ENCODE measurements at places on chromosomes 16 and 17.
A peak's percentile ranks its signal among the peaks of the same experiment; 100 is the strongest.

GRCh38 chr17:72715906-72716572, 376.4 kb downstream of the SLC39A11 start:
- no peak for DNase-seq

DNA sequence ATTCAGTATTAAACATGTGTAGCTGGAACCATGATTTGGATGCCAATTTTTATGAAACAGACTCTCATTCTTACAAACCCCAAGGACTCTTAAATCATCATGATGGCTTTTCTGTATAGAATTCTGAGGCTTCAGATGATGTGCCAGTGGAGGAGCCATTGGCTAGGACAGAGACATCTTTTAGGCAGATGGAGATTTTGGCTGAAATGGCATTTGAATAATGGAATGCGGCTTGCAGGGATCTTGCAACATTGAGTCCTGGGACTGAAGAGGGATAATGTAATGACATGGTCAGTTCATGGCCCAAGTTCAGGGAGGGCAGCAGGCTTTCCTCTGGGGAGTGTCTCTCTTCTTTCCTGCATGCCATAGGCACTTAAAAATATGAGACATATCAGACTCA, 172.4 kb downstream of the ABCA8 start:
- DNase-seq: no peak

GRCh38 chr17:13725288-13725990, 123.7 kb upstream of the HS3ST3A1 start:
- no peak for DNase-seq

- DNase-seq: no peak
Measured at GRCh38 chr16:11091021-11091785, 146.8 kb downstream of the CLEC16A start.

GRCh38 chr16:71895679-71896365, 491 bp downstream of the IST1 start:
- DNase-seq: peak; percentile 54

- no peak for DNase-seq
Measured at GRCh38 chr17:69430488-69430887, 16.0 kb downstream of the MAP2K6 start.

DNA sequence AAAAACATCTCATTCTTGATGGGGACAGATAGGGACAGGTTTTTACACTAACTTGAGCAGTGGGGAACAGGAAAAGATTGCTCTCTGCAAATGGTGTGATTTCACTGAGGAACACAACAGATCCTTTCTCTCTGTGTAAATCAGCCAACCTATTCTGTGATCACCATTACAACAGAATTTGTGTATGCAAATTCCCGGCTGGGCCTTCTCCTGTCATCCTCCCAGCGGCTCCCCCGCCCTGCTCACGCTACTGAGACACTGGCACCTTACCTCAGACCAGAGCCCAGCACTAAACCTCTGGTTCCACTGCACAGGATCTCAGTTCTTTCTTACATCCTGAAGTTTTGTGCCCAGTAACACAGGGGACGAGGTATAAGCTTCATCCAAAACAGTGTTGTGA, 97.0 kb upstream of the FA2H start:
- DNase-seq: no peak

DNA sequence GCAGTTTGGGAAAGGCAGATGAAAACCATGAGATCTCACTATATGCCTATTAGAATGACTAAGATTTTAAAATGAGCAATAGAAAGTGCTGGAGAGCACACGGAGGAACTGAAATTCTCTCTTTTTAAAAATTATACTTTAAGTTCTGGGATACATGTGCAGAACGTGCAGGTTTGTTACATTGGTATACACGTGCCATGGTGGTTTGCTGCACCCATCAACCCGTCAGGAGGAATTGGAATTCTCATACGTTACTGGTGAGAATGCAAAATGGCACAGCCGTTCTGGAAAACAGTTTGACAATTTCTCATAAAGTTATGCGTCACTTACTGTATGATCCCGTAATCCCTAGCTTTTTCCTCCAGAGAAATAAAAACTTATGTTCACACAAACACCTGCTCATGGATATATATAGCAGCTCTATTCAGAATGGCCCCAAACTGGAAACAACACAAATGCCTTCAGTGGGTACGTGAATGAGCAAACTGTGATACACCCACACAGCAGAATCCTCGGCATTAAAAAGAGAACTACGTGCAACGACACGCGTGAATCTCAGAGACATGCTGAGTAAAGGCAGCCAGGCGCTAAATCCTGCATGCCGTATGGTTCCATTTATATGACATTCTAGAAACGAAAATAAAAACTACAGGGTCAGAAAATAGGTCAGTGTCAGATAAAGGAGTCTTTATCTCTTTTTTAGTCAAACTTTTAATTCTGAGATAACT, 11.8 kb downstream of the PIK3R6 start:
- DNase-seq: no peak

GRCh38 chr17:236641-237405, 55.4 kb upstream of the DOC2B start:
- no peak for DNase-seq

DNA sequence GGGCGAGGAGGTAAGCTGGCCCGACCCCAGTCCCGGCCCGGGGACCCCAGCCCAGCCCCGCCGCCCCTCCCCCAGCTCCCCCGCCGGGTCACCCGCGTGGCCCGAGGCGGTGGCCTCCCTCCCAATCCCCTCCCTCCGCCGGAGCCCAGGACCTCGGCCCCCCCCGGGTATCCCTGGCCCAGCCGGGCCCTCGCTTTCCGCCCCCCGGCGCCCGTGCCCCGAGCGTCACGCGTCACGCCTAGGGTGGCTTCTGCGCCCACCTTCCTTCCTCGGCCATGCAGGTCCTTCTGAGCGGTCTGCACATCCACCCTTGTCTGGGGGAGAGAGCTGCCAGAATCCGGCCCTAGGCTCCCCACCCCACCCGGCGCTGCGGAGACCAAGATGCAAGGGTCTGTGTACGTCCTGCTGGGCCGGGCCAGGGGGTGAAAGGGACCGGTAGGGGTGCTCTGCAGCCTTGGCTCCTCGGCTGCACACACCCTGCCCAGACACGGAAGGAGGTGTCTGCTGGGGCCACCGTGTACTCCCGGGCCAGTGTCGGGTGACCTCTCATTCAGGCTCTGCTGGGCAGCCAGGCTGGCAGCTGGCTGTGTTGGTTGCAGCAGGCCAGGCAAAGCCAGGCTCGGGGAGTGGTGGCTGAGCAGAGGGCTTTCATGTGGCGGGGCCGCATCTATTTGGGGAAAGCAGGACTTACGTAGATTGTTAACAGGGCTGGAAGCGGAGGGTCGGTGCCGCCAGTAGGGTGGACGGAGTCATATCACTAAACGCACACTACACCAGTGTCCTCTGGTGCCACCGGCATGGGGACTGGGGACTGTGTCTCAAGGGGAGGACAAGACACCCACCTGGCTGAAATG, 754 bp downstream of the RAB11FIP4 start:
- DNase-seq: no peak

DNA sequence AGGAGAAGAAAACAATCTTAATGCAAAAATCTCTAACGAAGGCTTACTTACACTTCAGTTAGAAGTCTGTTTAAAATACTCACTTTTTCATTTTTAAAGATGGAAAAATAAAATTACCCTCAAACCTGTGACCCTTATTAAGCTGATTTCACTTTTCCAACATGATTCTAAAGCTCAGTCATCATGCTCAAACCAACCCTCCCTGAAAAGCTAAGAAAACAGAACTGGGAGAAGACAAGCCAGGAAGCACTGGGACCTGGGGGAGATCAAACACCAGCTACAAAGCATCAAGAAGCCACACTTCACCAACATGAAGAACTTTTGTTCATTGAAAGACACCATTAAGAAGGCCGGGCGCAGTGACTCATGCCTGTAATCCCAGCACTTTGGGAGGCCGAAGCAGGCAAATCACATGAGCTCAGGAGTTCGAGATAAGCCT, 88.8 kb downstream of the LITAF start:
- DNase-seq: peak; percentile 18

DNA sequence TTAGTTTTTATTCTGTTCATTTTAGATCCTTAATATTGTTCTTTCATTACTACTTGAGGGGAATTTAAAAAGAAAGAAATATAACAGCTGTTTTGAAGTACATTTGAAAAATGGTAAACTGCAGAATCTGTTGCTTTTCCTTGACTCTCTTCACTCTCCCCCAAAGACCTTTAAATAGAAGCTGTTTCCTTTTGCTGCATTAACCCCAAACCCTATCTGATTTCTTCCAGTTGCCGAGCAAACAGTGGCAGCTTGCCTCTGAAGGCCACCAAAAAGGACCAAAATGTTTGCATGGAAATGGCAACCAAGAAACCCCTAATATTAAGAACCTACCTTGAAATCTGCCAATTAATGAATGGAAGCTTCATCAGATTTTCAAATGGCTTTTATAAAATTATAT, 37.1 kb downstream of the PRKCA start:
- DNase-seq: no peak

- no peak for DNase-seq
Measured at GRCh38 chr16:86634292-86634691, 55.9 kb downstream of the FOXL1 start.

- DNase-seq: peak; percentile 72
Measured at GRCh38 chr17:81396722-81397313, 1.6 kb downstream of the BAHCC1 start.

All from left ventricle myocardium superior (tissue), 1 donor.